ENCODE measurements at places on chromosomes 7 and 10.

DNA sequence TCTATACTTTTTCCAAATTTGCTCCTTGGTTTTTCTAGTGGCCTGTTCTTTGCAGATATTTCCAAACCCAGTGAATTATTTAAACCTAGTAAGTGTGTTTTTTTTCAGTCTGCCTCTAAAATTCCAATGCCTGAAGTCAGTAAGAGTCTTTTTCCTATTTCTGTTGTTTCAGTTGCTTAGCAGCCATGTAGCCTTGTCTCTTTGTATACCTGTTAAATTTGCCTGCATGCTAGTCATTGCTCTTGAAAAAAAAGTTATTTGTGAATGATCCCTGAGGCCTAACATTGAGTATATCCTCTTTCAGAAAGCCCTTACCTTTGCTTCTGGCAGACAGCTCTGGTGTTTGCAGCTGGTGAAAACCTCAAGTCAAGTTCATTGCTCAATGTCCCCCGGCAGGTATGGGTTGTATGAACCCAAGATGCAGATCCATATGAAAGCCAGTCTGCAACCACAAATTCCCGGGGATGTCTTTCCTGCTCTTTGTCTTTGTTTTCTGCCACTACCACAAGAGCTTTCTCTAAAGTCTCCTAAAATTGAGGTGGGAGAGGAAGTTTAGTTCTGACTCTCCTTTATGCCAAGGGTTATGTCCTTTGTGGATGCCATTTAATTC is 35.7 kb downstream of the CH25H start:
- DNase-seq, result no peak

GRCh38 chr7:130201796-130202195 is 3.4 kb downstream of the TMEM209 start:
- DNase-seq, result no peak

DNA sequence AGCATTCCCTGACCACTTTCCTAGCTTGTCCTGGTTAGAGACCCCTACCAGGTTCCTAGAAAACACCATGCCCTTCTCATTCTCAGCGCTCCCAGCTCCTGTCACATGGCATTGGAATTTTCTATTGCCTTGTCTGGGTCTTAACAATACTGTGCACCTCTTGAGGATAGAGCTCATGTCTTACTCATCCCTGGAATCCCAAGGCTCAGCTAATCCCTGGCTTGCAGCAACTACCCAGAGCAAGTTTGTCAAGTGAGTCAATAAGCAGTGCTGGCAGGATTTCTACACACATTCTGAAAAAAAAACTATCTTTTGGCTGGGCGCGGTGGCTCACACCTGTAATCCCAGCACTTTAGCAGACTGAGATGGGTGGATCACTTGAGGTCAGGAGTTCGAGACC is 11.7 kb upstream of the PRDX3 start:
- DNase-seq, result no peak

GRCh38 chr7:17056491-17057142 is 174.8 kb upstream of the AGR3 start:
- DNase-seq, result no peak

- DNase-seq, result no peak
These were observed 38.2 kb downstream of the HTR5A start for GRCh38 chr7:155108144-155108901.

- DNase-seq, result no peak
These were observed 177.6 kb upstream of the LRRTM3 start for GRCh38 chr10:66748217-66748616.

DNA sequence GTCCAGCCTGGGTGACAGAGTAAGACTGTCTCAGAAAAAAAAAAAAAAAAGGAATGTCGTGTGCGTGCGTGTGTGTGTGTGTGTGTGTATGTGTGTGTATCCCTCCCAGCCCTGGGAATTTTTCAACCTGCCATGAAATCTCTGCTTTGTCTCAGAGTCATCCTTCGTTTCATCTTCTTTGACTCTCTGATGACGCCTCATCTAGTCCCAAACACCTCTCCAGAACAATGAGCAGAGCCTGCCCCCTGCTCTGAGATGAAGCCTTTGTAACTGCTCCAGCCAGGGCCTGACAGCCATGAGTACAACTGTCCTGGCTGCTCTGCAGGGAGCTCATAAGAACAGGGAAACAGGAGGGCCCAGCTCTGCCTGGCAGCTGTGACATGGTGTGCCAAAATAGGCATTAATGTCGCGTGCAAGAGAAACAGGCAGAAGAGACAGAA is 149.5 kb downstream of the FAM107B start:
- no peak for DNase-seq

- no peak for DNase-seq
These were observed 92.4 kb downstream of the WNT2 start for GRCh38 chr7:117230276-117231046.

DNA sequence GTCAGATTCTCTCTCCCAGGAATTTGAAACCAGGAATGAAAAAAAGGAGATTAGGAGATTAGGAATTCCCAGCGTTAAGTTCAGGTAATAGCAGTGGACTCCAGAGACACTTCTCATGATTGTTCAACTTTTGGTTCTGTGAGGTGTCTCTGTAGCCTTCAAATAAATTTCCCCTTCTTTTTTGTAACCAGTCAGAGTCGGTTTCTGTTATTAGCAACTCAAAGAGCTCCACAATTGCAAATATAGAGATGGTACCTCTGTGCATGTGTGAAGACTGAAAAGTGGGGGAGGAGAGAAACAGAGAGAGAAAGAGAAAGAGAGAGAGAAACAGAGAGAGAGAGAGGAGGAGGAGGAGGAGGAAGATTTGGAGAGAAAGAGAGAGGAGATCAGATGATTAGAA is 112.8 kb upstream of the STEAP1B start:
- DNase-seq, result no peak

GRCh38 chr7:17103170-17103569 is 195.3 kb upstream of the AHR start:
- DNase-seq, result no peak

- no peak for DNase-seq
These were observed 28.3 kb downstream of the NRP1 start for GRCh38 chr10:33306126-33306525.

DNA sequence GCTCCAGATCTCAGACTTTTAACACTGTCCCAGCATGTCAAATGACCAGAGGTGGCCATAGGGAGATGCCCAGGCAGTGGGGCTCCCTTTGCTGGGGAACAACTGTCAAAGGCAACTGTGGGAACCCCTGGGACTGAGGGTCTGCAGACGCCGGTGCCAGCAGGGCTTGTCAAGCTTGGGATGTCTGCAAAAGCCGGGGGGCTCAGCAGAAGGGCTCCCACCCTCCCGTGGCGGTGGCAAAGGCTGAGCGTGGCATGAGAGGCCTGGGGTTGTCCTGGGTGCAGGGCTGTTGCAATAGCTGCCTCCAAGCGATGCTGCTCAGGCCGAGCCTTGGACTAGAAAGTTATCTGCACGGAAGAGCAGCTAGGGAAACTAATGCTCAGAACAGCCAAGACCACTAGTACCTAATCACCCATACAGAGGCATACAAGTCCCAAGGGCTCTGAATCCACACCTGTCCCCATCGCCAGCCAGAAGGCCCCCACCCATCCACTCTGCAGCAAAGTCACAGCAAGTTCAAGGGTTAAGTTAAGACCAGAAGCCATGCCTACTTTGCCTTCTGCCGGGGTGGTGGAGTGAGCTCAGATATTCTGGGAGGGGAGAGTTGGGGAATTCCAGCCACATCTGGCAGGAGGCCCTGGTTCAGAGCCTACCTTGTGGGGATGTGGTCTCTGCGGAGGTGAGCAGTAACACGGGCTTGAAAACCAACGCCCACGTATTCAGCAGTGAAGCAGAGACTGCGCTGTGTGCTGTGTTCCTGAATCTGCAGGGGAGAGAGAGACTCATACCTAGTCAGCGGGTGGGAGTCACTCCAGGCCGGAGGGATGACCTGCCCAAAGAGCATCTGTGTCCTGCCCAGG is 4.6 kb downstream of the SH2B2 start:
- peak; percentile 15 for DNase-seq

DNA sequence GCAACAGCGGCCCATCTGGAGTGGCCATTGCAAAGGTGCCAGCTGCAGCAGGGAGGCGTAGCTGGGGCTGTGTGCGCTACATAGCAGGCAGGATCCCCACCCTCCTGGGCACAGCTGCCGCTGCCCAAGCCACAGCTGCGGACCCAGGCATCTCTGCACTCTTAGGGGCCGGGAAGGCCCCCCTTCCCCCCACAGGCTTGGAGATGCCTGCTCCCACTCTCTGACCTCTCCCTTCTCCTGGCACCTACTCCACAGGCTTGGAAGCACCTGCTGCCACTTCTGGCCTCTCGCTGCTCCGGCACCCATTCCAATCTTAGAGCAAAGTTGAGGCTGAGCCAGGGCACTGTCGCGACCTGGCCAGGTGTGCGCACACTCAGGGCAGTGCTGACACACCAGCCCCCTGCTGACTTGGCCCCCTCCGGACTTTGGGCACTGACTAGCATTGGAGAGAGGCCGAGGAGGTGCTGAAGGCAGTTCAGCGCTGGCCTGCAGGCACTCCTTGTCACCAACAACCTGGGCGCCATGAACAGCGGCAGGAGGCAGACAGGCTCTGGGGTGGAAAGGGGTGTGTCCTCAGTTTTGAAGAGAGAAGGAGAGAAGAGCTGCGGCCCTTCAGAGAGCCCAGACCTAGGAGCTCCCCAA is 18.4 kb downstream of the RBM48 start:
- DNase-seq, result no peak

GRCh38 chr7:133797818-133798520 is 329.2 kb upstream of the LRGUK start:
- DNase-seq, result no peak

- DNase-seq, result no peak
These were observed 84.8 kb upstream of the PHF14 start for GRCh38 chr7:10888861-10889260.

DNA sequence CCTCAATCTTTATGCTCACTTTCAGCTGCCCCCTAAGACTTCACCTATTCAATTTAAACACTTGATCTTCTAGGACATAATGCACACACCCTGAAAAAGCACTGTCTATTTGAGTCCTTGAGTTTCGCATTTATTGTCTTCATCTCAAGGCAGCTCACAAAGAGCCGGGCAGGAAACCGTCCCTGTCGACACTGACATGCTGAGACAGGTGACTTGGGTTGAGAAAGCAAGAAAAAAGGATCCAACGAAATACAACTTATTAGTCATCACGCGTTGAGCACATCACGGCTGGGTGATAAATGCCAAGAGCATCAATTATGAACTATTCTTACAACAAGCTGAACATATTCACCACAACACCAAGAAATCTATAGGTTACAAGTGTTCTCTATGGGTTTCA is 91.1 kb downstream of the CALN1 start:
- DNase-seq, result no peak

GRCh38 chr7:121077165-121077630 is 88.7 kb downstream of the CPED1 start:
- no peak for DNase-seq

DNA sequence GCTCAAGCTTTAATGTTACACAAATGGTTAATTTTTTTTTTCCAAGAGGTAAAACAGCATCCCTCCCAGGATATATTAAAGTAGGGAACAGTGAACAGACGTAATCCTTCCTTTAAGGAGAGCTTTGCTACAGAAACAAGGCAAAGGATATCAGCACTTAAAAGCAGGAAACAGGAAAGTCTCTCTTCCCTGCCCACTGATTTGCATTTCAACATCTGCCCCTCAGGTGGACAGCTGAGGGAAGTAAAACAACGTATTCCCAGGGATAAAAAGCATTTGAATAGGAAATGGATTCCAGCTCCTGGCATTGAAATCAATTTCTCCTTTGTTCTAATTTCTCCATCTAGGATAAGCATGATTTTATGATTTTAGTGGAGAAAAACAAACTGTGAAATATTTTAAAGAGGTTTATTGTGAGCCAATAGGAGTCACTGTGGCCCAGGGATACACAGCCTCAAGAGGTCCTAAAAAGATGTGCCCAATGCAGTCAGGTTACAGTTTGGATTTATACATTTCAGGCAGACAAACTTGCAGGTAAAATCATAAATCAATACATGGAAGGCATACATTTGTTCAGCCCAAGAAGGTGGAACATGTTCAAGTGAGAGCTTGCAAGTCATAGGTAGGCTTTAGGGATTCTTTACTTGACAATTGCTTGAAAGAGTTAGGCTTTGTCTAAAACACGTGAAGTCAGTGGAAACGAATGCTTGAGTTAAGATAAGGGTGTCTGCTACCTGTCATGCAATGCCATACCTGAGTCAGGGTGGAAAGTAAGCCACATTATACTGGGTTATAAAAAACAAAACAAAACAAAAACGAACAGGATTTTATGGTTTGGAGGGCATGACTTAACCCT is 286.2 kb upstream of the VWC2 start:
- no peak for DNase-seq

Data from T-helper 9 cell (primary cell).